Activated CD8-positive, alpha-beta T cell treated with anti-CD3 and anti-CD28 coated beads, Interleukin-2, amount 10 ng/mL, durations not matched to agents 7 days and 5 days (primary cell): ENCODE measurements at places on chromosomes 3 and 15.

DNA sequence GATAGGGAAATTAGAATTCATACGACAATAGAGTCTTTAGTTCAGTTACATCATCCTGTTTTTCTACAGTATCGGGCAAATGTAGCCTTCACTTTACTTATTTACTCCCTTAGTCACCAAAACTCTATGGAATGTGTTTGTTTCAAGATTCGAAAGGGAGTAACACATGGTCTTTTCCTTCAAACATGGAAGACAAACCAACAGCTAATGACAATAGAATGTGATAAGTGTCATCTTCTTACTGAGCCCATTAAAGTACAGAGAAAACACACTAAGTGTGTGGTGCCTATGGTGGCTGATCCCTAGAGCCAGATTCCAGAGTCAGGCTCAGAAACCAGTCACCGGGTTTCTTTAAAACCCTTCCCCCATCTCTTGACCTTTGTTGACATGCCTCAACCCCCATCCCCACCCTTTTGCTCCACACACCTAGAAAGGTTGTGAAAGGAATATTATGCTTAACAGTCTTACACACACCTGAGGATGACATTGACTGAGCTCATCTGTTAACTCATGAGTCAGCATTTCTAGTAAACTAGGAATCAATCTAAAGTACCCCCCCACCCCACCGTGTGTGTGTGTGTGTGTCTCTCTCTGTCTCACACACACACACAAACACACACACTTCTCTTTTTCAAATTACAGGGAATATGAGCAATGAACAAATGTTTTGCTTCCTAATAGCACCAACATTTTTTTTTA is 549.6 kb upstream of the CCDC54 start:
- no peak for DNase-seq

GRCh38 chr3:111820651-111821050 is 38.4 kb upstream of the PHLDB2 start:
- no peak for DNase-seq

DNA sequence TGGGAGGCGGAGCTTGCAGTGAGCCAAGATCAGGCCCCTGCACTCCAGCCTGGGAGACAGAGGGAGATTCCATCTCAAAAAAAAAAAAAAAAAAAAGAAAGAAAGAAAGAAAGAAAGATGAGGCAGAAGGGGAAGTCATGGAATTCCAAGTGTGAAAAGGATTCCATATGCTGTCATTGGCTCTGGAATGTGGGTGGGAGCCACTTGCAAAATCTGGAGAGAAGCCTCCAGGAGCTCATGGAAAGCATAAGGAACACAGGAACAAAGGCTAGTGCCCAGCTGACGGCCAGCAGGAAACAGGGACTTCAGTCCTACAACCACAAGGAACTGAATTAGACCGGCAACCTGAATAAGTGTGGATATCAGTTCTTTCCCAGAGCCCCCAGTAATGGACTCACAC is 12.5 kb upstream of the TRAK1 start:
- no peak for DNase-seq

- DNase-seq, result no peak
These were observed 9.2 kb downstream of the BTBD1 start for GRCh38 chr15:83057696-83058376.

DNA sequence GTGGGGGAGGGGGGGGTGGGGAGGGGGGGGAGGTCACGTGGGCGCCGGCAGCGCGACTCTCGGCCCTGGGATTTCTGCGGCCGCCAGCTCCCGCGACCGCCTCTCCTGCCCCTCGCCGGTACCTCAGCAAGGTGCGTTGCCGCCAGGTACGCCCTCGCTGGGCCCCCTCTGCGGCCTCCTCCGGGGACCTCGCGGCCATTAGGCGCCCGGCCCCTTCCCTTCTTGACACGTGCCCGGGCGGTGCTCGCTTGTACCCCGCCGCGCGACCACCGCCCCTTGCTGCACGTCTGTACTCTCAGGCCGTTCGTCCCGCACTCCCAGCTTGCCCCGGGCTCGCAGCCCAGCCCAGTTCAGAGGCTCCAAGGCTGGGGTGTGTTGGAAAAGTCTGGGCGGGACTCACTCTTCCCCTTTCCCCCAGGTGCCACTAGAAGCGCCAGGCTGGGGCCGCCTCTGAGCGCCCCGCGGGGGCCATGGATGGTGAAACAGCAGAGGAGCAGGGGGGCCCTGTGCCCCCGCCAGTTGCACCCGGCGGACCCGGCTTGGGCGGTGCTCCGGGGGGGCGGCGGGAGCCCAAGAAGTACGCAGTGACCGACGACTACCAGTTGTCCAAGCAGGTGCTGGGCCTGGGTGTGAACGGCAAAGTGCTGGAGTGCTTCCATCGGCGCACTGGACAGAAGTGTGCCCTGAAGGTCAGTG is at the start of gene MAPKAPK3:
TSS of gene MAPKAPK3 (plus strand) at position 56 of the 696 bp plus-strand sequence. CDS start at position 471, 415 bp downstream.
- DNase-seq, result peak; percentile 51
